Fibroblast of lung (primary cell): ENCODE measurements at places on chromosomes 4 and X.

DNA sequence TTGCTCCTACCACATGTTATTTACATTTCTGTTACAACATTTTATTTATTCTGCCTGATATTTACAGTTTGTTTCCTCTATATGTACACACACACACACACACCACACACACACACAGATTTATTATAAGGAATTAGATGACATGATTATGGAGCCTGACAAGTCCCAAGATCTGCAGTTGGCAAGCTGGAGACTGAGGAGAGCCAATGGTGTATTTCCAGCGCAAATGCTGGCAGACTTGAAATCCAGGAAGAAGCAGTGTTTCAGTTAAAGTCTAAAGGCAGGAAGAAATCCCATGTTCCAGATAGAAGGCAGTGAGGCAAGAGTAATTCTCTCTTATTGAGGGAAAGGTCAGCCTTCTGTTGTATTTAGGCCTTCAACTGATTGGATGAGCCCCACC lies 1.8 kb upstream of the KLHL4 start:
- no peak for DNase-seq

GRCh38 chrX:124217304-124218251 lies 114.9 kb upstream of the TEX13D start:
- DNase-seq, result no peak

DNA sequence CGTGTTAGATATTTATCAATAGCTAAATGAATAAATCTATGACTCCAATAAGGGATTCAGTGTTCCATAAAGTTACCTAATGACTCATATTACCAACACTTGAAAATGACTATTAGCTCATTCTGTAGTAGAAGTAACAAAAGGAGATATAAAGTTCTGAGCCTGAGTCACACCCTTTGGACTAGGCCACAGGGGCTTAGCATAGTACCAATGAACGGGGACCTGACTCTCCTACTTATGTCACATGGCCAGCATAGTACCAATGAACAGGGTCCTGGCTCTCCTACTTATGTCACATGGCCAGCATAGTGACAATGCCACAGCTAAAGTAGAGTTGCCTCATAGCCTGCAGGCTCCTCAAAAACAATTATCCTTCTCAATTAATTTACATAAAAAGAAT lies 43.7 kb downstream of the MAGEB16 start:
- peak; percentile 5 for DNase-seq

GRCh38 chrX:38831949-38832348 lies 30.7 kb downstream of the MID1IP1 start:
- DNase-seq, result no peak

GRCh38 chrX:3177851-3178250 lies 136.6 kb downstream of the ARSF start:
- DNase-seq, result peak; percentile 54

DNA sequence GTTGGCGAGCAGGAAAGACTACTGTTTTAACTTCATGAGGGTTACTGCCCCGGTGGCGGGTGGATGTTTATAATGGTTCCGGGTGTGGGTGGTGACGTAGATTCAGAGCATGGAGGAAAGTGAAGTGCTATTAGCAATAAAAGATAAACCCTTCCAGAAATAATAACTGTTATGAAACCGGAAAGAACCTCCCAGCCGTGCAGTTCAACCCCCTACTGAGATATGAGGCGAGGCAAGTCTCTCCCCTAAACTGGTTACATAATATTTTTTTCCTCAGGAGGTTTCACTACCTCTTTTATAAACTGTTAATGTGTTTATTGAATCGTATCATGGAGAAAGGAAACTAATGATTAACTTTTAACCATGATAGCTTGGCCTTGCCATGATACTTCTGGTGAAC lies 33.9 kb upstream of the STIM2 start:
- DNase-seq, result peak; percentile 14

DNA sequence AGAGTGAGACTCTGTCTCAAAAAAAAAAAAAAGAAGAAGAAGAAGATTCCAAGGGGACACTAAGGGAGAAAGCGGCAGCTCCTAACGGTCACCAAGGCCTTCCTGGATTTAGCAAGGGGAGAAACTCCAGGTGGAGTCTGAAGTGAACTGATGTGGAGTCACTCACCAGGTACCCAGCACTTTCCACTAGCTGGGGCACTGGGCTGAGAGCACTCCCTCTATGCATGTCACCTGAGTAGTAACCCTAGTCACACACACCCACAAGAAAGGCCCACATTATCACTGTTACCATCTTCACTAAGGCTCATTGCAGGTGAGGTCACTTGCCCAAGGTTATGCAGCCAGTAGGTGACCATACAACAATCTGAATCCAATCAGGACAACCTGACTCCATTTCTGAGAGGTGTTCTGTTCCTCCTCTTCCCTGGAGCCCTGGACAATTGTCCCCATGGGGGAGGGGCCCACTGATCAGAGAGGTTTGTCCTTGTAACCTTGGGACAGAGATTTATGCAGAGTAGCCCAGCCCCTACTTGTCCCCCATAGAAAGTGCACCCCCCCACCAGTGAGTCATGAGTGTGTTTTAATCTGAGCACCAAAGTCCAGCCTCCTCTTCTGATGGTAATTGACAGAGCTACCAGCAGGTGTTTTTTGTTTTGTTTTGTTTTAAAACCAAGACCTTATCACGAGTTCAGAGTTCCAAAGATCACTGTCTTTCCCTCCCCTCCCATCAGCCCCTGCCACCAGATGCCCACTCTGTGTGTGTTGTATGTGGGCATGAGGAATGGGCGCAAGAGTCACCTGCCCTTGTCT lies 5.9 kb upstream of the SASH3 start:
- no peak for DNase-seq

GRCh38 chrX:10569946-10570345 lies 50.4 kb downstream of the MID1 start:
- peak; percentile 73 for DNase-seq

GRCh38 chr4:177436456-177436855 lies 5.8 kb downstream of the AGA start:
- DNase-seq, result no peak
